ENCODE measurements at places on chromosomes 16 and 17. TPM values are rescaled to one million over a fixed set of nuclear protein-coding genes. Genes with fewer than 3 reads are reported as not detected.

- DNase-seq: peak; percentile 74
Observed at GRCh38 chr16:66324815-66325515, 41.5 kb upstream of the CDH5 start.

DNA sequence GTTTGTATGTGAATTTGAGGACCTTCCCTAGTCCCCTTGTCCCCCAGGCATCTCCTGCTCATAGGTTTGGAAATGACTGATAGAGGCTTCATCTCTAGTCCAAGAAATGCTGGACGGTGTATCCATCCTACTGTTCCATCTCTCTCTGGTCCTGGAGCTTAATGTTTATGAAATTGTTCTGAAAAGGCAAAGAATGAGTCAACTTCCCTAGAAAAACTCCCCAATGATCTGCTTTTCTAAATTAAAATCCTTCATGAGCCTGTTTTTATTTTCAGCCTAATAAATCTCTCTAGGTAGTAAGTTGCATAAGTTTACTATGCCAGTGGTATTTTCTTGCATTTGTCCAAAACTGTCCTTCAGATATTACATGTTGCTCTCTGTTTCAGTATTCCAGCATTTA is 2.1 kb upstream of the IGSF6 start:
- DNase-seq: no peak

THUMPD1 gene
- total RNA-seq: 44.6 TPM

- no peak for DNase-seq
Observed at GRCh38 chr16:8963010-8963820, 491 bp downstream of the USP7 start.

- DNase-seq: no peak
Observed at GRCh38 chr16:86388976-86389375, 121.4 kb upstream of the FOXF1 start.

GRCh38 chr16:76639685-76640289 is 362.6 kb downstream of the CNTNAP4 start:
- peak; percentile 21 for DNase-seq
